T-helper 22 cell (primary cell): ENCODE measurements at places on chromosomes 1 and 21.

DNA sequence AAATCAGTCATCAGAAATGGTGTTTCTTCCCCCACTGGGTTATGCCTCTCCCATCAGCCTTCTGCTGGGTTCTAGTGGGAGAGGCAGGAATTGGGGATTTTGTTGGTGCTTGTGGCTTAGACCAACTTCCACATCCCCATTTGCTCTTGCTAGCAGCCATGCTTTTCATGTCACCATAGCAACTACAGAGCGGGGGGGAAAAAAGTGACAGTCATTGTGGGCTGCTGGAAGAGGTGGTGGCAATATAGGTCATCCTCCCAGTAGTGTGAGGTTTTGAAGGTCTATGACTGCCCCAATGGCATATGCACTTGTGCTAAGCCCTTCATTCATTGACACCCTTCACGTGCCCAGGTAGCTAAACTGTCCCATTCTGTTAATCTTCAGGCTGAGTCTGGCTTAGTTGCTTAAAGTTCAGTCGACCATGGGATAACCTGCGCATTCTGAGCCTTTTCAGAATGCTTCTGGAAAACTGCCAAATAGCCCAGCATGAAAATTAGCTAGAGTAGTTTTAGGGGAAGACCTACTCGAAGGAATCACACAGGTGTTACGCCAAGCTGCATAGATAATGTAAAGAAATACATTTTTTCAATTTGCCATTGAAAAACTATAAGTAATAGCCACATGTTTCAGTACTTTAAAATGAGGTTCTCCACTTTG is 53.7 kb upstream of the ZNF326 start:
- no peak for DNase-seq

GRCh38 chr1:202750024-202750423 is 39.8 kb upstream of the SYT2 start:
- no peak for DNase-seq

GRCh38 chr1:203327684-203328457 is 22.6 kb downstream of the BTG2 start:
- DNase-seq: peak; percentile 75

- DNase-seq: peak; percentile 43
Observed at GRCh38 chr1:43227143-43227764, 42.5 kb upstream of the TMEM125 start.

- DNase-seq: no peak
Observed at GRCh38 chr1:102420034-102420433, 423.3 kb upstream of the OLFM3 start.

- DNase-seq: no peak
Observed at GRCh38 chr1:91912266-91912665, 26.3 kb upstream of the TGFBR3 start.

- DNase-seq: no peak
Observed at GRCh38 chr1:40075266-40075665, 21.8 kb downstream of the PPT1 start.

DNA sequence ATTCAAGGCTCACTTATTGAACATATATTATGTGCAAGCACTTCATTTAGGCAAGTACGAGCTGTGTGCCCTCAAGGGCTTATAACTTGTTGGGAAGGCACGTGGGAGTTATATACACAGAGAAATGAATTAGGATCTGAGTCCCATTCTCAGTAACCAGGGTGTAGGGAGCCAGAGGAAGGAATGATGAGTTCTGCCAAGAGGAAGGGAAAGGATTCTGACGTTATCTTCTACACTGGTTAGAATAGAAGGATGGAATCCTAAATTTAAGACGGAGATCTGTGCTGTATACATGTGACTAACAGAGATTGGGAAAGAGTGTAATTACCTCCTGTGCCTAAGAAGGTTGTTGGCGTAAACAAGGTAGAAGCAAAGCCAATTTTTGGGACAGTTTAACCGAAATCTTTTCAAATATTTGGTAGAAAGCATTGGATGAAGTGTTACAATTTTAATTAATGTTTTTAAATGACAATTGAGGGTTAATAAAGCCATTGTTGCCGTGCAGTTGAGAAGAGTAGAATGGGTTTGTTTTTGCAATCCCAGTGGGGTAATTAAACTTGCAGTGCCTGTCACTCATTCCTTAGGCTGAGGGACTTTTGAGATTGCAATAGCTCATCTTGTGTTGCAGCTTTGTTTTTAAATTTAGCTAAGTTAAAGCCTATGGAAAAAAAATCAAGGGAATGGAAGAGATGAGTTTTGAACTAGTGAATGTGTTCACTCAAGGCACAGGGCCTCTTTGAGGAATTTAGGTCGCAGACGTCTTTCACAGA is 177.2 kb downstream of the NFIA start:
- DNase-seq: no peak

- DNase-seq: no peak
Observed at GRCh38 chr1:70387507-70387906, 23.6 kb upstream of the CTH start.

DNA sequence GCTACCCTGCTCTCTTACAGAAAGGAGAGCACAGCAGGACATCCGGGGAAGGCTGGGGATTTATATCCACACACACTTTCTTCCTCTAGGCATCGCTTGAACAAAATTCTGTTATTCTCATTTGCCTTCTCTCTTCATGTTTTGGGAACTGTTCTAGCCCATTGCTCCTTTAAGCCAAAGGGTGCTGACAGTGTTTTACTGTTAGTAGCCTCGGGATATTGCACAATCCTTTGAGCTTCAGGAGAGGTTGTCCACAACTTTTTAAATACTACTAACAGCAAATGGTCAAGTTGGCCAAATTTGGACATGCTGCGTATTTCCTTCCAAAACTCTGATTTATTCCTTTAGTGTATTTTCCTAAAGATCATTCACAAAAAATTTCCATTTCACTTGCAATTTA is 579.2 kb upstream of the RGS18 start:
- no peak for DNase-seq

DNA sequence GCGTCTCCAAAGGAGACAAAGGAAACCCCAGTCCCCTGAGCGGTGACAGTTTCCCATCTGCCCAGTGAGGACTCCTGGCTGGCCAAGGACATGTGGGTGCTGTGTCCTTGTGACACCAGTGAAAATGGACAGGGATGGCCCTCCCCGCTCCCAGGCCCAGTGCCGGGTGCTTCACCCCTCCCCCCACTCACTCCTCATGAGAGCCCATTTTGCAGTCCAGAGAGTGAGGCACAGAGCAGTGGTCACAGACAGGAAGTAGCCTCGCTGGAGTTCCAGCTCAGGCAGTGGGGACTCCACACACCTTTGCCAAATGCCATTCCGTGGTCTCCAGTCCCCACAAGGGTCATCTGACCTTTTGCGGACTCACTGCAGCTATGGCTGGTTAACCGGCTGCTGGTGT is 642.9 kb downstream of the PTPRU start:
- no peak for DNase-seq
